ENCODE measurements at places on chromosomes 3 and 15.

DNA sequence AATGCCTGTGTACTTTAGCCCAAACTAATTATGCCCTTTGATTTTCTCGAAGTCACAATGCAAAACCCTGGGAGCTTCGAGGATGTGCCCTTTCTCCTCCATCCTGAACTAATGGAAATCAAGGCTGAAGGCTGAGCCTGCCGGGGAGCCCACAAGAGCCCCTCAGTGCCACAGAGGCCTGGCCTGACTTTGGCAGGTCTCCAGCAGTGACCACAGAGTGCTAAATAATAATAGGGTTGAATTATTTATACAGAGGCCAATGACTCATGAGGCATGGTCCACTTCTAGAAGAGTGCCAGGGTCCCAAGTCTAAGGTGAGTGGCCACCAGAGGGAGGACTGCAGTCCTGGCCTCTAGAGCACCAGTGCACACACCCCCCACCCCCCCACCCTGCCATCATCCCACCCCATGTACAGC, 19.1 kb upstream of the GLCE start:
- no peak for DNase-seq

DNA sequence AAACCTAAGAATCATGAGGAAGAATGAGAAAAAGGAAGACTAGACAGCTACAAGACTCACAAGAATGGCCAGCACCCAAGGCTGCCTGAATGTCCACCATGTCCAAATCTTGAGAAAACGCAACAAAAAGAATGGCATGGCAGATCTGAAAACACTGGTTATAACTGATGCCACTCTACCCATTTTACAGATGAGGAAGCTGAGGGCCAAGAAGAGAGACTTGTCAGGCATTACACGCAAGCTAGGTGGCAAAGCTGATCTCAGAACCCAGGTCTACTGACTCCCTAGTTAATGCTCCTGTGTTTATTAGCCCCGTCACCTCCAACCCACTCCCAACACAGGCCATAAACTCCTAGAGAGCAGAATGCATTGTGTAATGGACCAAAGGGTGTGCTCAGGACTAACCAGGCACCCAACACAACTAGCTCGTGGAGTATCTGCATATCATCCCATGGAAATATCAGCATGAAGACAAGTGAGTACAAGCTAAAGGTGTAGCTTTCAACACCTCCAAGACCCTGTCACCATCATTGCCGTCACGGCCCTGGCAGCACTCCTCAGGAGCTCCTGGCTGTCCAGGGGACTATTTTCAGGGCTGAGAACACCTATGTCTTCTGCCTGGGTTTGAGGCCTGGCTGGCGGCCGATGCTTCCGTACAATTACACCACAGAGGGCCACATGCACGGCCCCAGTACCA, 111.7 kb downstream of the XXYLT1 start:
- no peak for DNase-seq

DNA sequence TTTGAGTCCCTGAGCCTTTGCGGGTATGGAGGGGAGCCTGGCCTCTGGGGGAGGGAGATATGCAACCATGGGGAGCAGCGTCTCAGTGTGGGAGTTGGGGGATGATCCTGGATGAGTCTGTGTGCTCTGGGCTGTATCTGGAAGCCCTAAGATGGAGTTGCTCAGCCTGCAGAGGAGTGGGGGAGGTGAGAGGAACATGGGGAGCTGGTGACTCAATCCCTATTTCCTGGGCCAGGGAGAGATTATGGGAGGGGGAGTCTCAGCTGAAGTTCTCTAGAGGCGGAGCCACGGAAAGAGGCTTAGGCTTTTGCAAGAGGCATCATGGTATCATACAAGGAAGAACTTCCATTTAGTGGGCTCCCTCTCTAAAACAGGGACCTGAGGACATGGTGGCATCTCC, 59.5 kb upstream of the TMEM115 start:
- DNase-seq, result no peak

DNA sequence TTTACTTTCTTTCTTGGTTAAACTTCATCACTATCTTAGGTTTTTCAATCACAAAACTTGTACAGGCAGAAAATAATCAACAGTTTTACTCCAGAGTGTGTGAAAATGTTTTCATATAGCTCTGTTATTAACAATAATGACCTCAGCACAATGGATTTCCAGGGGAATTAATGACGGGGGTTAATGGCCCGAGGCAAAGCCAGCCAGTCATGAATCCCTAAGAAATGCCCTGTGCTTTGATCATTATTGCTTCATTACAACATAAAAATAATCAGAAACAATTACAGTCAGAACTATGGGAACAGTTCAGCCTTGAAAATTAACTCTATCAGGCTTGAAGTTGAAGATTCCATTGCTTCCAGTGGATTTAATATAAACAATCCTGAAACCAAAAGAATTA, 875.4 kb downstream of the ROBO2 start:
- no peak for DNase-seq

GRCh38 chr15:58285921-58286278, 145.9 kb upstream of the LIPC start:
- no peak for DNase-seq

DNA sequence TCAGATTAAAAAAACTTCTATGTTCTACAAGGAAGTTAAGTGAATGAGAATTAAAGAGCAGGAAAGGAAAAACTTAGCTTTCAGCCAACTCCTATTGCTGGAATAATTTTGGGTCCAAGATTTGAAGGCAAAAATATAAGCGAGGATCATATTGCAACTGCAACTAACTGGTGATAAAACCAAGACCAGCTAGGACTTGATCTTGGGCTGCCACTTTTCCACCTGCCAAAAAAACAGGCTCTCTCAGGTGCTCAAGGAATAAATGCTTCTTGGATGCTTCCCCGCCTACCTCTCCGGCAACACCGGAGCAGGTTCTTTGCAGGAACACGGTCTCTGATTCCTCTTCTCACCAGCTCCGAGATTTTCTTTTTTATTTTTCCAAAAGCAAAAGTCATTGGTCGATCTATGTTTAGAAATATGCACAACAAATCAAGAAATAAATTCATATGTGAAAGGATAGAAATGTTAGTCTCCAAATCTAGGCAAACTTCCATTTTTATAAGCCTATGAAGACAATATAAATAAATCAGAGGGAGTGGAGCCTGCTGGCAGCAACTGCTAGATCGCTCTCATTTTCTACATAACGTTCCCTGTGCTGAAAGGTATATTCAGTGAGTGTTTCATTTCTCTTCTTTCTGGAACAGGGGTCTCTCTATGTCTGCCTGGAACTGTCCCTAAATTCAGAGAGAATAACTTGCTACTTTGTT, 241.9 kb downstream of the NTRK3 start:
- no peak for DNase-seq

DNA sequence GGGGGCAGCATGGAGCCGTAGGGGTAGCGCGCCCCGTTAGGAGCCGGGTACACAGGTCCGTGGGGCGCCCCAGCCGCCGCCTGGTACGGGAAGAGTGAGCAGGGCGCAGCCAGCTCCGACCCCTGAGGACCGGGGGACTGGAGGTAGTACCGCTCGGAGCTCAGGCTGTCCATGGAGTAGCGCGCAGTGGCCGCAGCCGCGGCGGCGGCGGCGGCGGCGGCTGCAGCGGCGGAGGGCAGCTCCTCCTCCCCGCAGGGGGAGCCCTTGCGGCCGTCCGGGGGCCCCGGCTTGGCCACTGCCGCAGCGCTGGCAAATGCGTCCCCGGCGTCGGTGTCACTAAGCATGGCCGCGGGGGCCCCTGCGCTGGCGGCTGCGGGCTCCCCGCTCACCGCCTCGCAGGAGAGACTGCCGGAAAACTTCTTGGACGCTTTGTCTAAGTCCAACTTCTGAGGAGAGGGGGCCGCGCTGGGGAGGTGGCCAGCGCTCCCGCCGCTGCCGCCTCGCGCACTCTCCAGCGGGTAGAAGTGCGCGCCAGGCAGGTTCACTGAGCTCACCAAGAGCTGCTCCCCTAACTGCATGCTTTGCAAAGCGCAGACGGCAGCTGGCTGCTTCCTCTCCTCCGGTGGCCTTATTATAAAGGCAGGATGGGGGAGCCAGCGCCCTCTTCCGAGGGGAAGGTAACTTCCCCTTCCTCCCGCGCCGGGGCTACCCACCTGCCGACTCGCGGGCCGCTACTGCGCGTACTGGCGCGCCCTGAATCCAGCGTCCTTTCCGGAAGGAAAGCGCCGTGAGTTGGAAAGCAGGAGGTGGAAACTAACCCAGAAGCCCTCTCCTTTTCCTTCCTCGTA, at the start of gene EOMES:
Gene EOMES (minus strand): TSS at position 607 of the 848 bp plus-strand sequence. CDS start 29 bp downstream, at position 578.
- DNase-seq, result no peak

DNA sequence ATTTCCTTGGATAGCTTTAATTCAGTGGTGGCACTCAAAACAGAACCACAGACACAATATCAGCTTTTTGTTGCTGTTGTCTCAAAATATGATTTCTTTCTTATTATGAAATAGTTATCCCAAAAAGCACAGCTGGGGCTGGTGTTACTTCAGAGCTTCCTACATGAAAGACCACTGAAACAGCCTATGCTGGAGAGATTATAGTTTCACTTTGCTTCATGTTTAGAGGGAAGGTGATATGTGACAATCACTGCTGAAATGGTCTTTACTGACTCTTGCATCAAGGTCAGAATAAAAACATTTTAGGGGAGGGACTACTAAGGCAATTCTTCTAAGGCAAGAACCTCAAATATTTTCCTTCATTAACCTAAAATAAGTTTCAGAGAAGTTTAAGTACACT, 190.7 kb downstream of the TNIK start:
- no peak for DNase-seq

DNA sequence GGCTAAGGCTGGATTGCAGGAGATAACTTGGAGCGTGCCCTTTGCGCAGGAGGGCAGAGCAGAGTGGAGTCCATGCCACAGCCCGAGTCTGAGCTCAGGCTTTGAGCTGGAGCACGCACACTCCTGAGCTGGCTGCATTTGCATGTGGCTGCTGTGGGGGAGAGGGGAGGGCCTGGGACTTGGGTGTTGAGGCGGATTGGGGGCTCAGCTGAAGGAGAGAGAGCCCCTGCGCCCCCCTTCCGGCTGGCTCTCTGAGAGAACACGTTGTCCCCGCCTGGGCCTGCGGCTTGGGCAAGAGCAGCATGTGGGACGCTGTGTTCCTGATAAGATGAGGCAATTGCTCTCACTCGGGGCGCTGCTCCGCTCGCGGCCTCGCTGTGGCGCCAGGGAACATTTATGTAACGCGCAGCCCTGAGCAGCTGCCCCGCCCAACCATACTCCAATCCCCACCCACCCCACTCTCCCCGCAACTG, 39.1 kb downstream of the KLF13 start:
- DNase-seq, result peak; percentile 80

GRCh38 chr15:98583771-98584430, 64.4 kb upstream of the IGF1R start:
- no peak for DNase-seq

GRCh38 chr3:5317557-5317956, 130.1 kb downstream of the EDEM1 start:
- no peak for DNase-seq

- no peak for DNase-seq
Observed at GRCh38 chr3:140545756-140546155, 132.1 kb upstream of the TRIM42 start.

GRCh38 chr15:25700916-25701315, 162.2 kb downstream of the ATP10A start:
- DNase-seq, result no peak

DNA sequence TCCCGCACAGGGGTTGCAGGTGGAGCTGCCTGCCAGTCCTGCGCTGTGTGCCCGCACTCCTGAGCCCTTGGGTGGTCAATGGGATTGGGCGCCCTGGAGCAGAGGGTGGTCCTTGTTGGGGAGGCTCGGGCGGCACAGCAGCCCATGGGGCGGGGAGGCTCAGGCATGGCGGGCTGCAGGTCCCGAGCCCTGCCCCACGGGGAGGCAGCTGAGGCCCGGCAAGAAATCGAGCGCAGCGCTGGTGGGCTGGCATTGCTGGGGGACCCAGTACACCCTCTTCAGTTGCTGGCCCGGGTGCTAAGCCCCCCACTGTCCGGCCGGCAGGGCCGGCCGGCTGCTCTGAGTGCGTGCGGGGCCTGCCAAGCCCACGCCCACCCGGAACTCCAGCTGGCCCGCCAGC, 27.9 kb downstream of the NCK1 start:
- DNase-seq, result no peak

GRCh38 chr15:90165659-90166489, 35.3 kb upstream of the SEMA4B start:
- no peak for DNase-seq

- no peak for DNase-seq
Observed at GRCh38 chr3:31890742-31891469, 90.2 kb downstream of the OSBPL10 start.

GRCh38 chr15:66359740-66360139, 3.3 kb upstream of the TIPIN start:
- no peak for DNase-seq

DNA sequence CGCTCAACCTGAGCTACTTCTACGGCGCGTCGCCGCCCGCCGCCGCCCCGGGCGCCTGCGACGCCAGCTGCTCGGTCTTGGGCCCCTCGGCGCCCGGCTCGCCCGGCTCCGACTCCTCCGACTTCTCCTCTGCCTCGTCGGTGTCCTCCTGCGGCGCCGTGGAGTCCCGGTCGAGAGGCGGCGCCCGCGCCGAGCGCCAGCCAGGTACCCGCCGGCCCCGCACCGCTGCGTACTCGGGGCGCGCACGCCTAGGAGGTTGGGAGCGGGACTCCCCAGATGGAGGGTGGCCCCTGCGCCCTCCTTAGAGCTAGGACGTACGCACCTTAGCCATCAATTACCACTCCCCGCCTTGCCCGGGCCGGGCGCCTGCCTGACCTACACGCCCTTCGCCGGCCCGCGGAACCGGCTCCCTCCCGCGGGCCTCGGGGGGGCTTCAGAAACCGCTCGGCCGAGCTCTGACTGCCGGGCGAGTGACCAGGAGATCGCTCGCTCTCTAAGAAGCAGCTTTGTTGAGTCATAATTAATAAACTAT, 466 bp downstream of the NFKBIZ start:
- no peak for DNase-seq

DNA sequence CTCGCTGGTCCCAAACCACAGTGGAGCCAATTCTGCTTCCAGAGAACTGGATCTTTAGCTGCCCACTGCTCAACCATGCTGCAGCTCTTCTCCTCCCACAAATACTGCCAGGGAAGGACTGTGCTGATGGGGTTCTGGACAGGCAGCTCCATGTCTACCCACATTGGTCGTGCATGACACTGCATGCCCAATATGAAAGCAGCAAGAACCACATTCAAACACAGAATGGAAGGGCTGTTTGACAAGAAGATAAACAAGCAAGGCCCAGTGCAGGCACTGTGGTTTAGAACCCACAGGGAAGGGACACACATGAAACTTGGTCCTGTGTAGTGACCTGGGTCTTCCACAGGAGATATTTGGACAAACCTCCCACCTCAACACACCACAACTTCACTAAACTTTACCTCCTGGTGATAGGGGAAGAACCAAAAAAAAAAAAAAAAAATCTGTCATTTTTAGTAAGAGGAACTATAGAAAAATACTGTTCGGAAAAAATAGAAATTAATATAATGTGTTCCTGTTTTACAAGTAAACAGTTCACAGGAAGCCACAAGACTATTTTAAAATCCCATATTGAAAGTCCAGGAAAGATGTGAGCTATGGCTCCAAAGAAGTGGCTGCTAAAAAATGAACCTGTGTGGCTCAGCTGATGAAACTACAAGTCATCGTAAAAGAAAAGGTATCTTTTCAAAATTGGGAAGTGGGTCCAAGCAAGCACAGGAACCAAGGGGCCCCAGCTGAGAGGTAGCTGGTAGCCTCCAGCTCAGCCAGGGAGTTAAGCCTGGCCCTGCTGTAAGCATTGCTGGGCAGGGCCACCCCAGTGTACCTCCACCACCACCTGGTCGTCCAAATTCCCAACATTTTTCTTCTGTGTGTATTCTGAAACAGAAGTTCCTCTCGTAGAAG, 77.7 kb upstream of the ACAN start:
- DNase-seq, result no peak

All from CMK (cell line).